ENCODE measurements at places on chromosomes 13 and 19.

GRCh38 chr13:39963612-39964011, 308.1 kb downstream of the COG6 start:
- no peak for DNase-seq

- no peak for DNase-seq
These were observed 8.7 kb downstream of the CILP2 start for GRCh38 chr19:19546751-19547162.

DNA sequence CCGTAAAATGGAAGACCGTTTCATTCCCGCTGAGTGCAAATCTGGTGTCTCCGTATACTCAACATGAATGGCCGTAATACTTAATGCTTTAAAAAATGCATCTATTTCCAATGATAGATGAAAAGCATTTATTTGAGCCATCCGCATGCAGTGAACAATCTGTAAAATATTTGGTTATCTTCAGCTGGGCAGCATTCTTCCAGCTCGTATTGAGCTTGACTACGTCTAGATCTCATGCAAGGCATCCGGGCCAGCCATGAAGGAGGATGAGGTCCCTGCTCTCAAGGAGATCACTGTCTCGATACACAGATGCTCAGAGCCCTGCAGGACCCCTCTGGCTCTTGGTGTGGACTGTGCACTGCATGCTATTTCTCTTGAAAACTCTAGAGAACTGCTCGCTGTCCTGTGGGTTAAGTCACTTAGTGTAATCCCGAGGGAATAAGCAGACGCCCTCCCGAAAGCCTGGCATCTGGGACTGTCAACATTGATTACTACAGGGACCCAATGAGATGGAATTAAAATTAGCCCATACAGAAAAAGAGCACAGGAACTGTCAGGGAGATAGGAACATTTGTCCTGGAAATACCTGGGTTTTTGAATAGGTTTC, 112.4 kb upstream of the RNF113B start:
- DNase-seq = no peak

GRCh38 chr19:38114651-38115050, 109.4 kb downstream of the DPF1 start:
- DNase-seq = no peak

DNA sequence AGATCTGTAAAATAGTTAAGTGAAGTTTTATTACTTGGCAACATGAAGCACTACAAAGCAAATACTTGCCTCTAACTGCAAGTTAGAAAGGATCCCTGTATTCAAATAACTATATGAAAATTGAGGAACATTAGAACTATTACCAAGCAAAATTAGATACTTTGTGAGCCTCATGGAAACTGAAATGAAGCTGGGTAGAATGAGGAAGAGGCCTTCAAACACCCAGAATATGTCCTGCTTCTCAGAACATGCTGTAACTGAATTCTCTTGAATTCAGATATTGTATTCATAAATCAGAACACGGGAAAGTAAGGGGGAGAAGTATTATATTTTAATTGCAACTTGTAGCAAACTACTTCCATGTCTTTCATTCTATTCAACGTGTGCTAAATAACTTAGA, 947.9 kb downstream of the PCDH17 start:
- DNase-seq = no peak

- DNase-seq = peak; percentile 30
These were observed 964 bp downstream of the KHSRP start for GRCh38 chr19:6423499-6424194.

GRCh38 chr13:28826368-28826767, 6.2 kb downstream of the MTUS2 start:
- DNase-seq = no peak

GRCh38 chr13:67224148-67224846, 5.8 kb downstream of the PCDH9 start:
- peak; percentile 11 for DNase-seq

GRCh38 chr19:49442771-49443365, 1.5 kb upstream of the SLC17A7 start:
- peak; percentile 76 for DNase-seq

DNA sequence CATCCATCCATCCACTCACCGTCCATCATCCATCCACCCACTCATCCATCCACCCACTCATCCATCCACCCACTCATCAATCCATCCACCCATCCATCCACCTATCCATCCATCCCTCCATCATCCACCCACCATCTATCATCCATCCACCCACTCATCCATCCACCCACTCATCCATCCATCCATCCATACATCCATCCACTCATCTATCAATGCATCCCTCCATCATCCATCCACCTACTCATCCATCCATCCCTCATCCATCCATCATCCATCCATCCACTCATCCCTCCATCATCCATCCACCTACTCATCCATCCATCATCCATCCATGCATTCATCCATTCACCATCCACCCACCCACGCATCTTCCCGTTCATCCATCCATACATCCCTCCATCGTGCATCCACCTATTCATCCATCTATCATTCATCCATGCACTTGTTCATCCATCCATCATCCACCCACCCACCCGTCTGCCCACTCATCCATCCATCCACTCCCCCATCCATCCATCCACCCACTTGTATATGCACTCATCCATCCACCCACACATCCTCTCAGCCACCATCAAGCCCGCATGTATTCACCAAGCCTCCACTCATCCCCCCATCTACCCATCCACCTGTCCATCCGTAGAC, 3.6 kb downstream of the STAP2 start:
- DNase-seq = no peak

DNA sequence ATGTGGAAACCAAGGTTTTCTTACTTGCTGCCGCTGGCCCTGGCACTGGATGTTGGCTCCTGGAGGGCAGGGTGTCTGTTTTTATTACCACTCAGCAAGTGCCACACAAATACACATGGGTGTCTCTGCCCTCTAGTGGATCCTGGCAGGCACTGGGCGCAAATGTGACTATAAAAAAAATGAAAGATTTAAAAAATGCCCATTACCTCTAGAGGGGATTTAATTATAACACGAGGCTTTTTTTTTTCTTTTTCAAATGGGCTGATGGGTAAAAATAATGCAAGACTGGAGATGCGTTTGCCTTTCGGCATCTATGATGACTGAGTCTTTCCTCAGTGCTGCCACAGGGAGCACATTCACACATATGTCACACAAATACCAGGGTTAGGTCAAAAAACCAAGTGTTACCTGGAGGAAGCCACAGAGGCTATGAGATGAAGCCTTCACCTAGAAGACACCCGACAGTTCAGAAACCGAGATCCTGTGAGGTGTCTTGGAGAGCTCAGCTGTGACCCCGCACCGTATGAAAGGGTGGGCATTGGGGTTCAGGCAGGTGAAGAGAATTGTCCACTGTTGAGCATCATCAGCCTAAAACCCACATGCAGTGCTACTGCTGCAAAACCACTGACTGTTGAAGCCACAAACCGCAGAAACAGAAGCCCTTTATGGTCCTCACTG, 25.7 kb downstream of the CHAMP1 start:
- peak; percentile 36 for DNase-seq

DNA sequence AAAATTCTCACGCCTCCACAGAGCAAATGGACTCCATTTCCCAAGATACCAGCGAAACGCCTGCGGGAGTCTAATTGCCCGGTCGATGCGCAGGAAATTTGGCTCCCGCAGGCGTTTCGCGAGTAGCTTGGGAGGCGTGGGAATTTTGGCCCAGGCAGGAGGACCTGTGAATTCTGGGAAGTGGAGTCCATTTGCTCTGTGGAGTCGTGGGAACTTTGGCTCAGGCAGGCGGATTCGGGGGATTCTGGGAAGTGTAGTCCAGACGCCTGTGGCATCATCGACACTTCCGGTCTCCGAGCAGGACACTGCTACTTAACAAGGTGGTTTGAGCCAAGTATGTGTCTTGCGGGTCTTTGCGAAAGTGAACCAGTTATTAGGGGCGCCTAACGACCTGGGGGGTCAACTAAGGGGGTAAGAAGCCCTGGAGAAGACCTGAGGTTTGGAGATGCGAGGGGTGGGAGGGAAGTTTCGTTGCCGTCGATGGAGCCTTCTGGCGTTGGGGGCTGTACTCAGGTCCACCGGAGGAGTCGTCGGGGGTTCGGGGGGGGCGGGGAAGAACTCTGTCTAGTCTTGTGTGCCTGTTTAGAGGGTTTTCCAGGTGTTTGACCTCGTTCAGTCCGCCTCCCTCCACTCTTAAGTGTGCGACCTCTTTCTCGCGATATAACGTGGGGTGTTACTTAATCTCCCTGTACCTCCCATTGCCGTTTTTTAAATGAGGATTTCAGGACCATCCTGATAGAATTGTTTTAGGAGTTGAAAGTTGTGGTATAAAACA, at the start of gene ZNF155:
Gene ZNF155, plus strand, starts transcription at position 277 of the 775 bp plus-strand sequence. CDS start 4,356 bp downstream, outside the sequence.
- DNase-seq = peak; percentile 61

GRCh38 chr19:46896076-46896794, 35.4 kb downstream of the ARHGAP35 start:
- DNase-seq = peak; percentile 25

DNA sequence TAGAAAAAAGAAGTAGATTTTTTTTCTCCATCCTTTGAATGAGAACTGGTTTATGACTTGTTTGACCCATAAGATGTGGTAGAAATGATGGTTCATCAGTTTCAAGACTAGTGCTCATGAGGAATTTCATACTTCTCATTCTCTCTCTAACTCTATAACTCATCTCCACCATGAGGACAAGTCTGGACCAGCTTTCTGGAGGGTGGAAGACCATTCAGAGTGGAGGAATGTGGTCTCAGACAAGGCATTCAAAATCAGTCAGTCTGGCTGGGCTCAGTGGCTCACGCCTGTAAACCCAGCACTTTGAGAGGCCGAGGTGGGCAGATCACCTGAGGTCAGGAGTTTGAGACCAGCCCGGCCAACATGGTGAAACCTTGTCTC, 3.5 kb upstream of the EID2 start:
- no peak for DNase-seq

- DNase-seq = no peak
These were observed 87.3 kb downstream of the COL4A2 start for GRCh38 chr13:110394371-110394841.

DNA sequence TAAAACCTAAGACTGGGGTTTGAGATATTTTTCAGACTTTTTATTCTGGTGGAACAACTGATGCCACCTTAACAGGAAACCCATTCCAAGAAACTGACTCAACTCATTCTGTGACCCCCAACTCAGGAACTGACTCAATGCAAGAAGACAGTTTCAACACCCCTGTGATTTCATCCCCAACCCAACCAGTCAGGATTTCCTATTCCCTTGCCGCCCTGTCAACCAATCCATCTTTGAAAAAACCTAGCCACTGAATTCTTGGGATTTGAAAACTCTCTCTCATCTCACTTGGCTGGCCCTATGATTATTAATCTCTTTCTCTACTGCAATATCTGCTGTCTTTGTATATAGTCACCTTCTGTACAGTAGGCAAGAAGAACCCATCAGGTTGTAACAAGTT, 1211.9 kb upstream of the ATXN8OS start:
- no peak for DNase-seq
